ENCODE measurements at places on chromosomes 7 and 10.

DNA sequence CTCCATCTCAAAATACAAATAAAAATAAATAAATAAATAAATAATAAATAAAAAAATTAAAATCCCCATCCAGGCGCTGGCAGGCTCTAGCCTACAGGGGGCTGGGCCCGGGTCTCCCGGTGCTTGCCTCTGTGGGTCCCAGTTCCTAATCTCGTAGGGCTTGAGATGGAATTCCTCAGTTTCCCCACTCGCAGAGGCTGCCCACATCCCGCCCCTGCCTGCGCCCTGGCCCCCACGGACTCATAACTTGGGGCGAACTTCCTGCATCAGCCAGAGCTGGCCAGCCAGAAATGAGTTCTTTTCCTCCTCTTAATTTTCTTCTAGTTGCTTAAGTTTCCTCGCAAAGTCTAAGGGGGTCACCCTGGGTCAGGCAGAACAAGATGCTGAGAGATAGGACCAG is 22.0 kb upstream of the SRRM3 start:
- no peak for DNase-seq

DNA sequence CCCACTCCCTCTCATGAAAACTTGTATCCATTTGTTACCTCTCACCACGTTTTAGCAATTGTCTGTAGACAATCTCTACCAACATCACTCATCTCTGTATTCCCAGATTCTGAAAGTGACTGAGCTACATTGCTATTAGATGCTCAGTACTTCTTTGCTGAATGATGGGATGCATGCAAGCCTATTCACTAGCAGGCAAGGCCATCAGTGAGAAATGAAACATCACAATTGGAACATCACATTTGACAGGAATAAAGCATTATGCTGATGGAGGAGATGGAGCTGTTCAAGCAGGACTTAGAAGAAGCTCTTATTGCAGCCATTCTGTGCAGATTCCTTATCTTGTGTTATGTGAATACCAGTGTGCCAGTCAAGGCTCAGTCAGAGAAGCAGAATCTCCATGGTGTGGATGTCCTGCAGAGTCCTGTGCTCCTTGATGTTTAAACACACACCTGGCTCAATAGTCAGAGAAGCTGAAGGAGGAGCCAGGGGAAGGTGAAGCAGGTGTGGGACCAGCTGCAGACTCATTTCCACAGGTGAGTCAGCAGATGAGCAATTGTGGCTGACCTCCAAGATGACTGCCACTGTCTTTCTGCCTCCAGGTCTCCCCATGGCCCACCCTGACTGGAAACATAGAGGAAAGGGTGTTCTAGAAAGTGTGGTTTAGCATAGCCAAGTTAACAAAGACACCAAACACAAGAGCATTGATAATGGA is 965.5 kb downstream of the GRID1 start:
- DNase-seq: no peak

GRCh38 chr10:72552857-72553256 is 73.0 kb downstream of the MICU1 start:
- DNase-seq: peak; percentile 44

- no peak for DNase-seq
Observed at GRCh38 chr7:149797771-149798170, 24.4 kb upstream of the ZNF467 start.

DNA sequence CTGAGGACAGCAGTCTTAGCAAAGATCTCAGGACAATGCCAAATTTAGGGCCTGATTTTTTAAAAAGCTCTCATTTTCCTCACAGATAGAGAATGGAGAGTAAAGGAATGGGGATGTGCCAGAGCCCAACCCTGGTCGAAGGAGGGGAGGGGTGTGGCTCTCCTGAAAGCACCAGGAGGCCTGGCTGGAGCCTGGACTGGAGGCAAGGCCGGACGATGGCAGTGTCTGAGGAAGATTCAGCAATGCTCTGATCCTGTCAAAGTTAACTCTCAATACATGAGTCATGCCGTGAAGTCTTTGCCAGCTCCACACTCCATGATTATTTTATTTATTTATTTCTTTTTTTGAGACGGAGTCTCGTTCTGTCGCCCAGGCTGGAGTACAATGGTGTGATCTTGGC is 108.3 kb downstream of the UPF2 start:
- no peak for DNase-seq

DNA sequence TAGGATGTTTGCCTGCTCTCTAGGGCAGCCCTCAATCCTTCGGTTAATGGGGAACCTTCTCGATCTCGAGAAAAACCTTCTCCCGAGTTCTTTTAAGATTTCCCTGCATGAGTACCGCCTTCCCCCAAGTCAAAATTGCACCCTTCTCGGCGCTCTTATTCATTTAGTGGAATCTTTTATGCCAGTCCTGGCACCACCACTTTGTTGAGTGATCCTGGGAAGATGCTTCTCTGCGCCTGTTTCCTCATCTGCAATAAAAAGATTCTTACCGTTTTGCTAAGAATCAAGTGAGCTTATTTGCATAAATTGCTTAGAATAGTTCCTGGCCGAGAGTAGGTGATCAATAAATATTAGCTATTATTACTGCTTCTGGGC is 697 bp downstream of the ARPC1A start:
- no peak for DNase-seq

All from brain microvascular endothelial cell (primary cell).